ENCODE measurements at places on chromosomes 16 and 17.
A peak's percentile ranks its signal among the peaks of the same experiment; 100 is the strongest.

DNA sequence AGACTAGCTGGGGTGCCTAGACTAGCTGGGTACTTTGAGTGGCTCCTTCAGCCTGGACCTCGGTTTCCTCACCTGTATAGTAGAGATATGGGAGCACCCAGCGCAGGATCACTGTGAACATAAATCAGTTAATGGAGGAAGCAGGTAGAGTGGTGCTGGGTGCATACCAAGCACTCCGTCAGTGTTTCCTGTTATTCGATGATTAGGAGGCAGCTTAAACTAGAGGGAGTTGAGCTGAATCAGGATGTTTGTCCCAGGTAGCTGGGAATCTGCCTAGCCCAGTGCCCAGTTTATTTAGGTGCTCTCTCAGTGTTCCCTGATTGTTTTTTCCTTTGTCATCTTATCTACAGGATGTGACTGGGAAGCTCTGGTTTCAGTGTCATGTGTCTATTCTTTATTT, 8.4 kb upstream of the TMEM235 start:
- no peak for DNase-seq

DNA sequence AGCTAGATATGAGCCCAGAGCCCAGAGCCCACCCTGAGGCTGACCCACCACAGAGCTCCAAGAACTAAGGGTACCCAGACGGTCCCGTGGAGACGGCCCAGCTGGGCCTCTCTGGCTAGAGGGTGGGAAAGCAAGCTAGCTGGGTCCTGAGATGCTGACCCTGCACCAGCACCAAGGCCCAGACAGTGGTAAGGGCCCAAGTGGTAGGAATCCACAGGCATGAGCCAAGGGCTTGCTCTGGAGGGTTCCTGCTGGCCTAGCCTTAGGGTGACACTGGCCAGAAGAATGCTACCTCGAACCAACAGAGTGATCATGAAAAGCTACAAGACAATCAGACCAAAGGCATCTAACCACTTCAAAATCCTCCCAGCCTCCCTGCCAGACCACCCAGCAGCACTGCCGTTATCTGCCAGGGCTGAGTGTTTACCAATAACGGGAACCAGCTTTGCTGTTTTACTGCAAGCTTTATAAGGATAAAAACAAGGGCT, 13.2 kb downstream of the HIC1 start:
- DNase-seq, result no peak

- no peak for DNase-seq
Measured at GRCh38 chr17:1073241-1073962, 76.5 kb downstream of the TIMM22 start.

- DNase-seq, result no peak
Measured at GRCh38 chr16:58057121-58057520, 31.6 kb downstream of the MMP15 start.

- no peak for DNase-seq
Measured at GRCh38 chr17:42058063-42058462, 7.7 kb upstream of the C17orf113 start.

- DNase-seq, result no peak
Measured at GRCh38 chr16:22934786-22935185, 120.8 kb downstream of the HS3ST2 start.

GRCh38 chr17:45905814-45906213, 11.5 kb downstream of the MAPT start:
- DNase-seq, result no peak

DNA sequence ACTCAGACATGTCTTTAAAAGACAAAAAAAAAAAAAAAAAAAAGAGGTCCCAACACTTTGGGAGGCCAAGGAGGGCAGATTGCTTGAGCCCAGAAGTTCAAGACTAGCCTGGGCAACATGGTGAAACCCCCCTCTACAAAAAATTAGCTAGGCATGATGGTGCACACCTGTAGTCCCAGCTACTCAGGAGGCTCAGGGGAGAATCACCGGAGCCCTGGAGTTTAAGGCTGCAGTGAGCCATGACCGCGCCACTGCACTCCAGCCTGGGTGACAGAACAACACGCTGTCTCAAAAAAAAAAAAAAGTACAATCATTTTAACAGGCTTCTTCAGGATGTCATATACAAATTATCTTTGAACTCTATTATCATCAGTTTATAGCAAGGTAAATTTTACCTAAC, 22.0 kb downstream of the C16orf87 start:
- DNase-seq, result no peak

DNA sequence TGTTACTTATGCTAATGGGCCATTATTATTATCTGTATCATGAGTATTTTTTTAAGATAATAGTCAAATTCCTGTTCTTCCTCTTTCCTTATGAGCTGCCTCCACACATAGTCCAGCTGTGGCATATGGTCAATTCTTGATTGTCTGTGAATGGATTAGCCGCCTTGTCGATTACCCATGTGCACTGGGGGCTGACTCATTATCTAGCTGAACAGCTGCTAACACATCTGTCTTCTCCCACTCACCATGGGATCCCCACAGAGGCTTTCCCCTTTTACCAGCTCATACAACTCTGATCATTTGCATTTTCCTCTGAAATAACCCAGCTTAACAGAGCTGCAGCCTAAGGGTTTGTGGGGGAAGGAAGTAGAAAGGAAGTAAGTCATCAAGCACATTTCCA, 915.0 kb downstream of the CDH11 start:
- no peak for DNase-seq

- DNase-seq, result no peak
Measured at GRCh38 chr16:57797216-57797525, 5.1 kb downstream of the KIFC3 start.

DNA sequence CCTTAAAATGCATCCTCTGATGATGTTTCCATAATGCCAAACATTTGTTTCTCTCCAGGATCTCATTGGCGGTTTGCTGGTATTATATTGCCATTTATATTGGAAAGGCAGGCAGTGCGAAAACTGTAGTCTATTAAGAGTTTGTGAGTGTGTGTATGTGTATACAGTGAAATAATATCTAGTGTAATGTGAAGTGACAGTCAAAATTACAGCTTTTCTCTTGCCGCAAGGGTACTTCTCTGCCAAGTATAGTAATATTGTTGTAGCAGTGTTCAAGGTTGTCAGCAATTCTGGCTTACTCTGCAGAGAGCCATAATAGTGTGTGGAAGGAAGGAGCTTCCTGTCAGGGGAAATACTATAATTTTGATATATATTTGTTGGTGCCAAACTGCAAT, 178.6 kb downstream of the WWOX start:
- DNase-seq, result no peak

DNA sequence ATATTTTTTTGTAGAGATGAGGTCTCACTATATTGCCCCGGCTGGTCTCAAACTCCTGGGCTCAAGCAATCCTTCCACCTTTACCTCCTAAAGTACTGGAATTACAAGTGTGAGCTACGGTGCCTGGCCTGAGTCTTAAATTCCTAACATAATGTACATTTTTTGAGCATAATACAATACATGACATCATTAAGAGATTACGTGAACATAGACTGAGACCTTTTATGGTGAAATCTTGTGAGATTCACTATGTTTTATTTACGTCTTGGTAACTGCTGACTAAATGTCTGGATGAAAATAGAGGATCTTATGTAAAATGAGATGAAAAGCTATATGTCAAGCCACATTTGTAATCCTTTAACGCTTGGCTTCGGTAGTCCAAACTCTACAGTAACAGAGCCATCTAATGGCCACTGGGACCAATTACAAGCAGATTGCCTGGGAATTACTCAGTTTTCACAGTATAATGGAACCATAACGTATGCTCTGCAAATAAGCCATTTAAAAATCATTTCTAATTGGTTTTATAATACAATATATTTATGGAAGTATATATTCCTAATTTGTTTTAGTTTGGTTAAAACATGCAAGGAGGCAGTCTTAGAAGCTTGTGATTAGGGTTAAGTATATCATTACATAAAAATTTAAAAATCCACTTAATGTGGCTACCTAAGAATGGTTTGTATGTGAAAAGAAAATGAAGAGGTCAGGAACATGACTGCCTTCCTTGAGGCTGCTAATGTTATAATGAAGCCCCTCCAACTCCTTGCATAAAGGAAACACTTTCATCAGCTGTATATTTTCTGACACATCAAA, 8.1 kb upstream of the EFCAB13 start:
- DNase-seq, result no peak

DNA sequence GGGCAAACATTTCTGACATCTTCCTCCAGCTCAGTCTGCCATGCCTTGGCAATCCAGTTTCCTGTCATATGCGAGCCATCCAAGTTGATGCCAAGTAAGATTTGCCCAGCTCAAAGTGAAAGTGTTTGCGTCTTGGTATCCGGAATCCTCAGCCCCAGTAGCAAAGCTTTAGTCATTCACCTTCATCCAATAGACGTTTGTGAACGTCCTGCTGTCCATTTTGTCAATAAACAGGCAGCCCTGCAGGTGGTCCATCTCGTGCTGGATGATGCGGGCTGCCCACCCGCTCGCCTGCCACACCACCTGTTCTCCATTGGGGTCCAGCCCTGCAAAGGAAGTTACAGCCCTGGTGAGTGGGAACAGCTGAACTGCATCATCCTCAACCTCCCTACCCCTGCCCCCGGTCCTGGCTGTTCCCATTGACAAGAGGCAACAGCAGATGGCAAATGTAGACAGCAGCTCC, 1.5 kb downstream of the PDF start:
- DNase-seq, result no peak

DNA sequence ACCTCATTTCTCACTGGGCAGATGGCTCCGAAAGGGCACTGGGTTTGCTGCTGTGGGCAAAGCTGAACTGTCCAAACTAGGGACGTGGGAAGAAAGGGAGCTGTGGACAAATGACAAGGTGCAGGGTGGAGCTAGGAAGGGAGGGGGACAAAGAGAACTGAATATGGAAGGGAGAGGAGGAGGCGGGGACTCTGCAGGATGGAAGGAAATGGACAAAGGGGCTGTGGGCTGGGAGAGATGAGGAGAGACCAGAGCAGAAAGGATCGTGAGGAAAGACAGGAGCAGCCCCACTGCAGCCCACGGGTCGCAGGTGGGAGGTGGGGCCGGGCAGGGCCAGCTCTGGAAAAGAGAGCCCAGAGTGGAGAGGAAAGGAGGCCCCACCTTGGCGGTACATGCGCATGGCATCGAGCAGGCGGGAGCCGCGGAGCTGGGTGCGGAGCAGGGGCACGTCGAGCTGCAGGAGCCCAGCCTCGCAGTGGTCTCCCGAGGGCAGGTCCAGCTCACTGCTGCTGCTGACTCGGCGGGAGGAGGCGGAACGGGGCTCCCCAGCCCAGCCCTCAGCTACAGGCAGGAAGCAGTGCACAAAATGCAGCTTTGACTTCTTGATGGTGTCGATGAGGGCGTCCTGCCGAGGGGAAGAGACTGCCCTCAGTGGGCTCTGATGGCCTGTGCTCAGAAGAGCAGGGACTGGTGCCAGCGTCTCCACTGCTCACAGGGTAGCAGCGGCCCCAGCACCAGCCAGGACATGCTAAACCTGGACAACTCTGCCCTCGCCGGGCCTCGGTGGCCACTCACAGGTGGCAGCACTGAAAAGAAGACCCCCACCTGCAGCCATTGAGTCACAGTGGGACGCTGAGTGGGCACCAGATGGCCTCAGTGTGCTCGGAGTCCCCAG, 66.8 kb downstream of the PIPOX start:
- no peak for DNase-seq

DNA sequence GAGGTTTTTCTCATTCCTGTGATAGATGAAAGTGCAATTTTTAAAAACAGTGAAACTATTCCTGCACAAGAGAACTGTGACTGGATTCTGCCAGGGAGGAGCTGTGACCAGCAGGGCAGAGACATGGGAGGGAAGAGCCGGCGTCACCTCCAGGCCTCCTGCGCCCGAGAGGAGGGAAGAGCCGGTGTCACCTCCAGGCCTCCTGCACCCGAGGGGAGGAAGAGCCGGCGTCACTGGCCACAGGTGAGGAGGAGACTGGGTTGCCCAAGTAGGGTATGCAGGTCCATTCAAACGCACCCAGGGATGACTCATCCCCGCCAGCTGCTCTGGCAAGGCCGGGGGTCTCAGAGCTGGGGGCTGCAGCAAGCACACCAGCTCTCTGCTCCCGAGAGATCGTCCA, 56.7 kb downstream of the METRNL start:
- no peak for DNase-seq

GRCh38 chr16:57130950-57131321, 38.6 kb downstream of the CPNE2 start:
- no peak for DNase-seq

DNA sequence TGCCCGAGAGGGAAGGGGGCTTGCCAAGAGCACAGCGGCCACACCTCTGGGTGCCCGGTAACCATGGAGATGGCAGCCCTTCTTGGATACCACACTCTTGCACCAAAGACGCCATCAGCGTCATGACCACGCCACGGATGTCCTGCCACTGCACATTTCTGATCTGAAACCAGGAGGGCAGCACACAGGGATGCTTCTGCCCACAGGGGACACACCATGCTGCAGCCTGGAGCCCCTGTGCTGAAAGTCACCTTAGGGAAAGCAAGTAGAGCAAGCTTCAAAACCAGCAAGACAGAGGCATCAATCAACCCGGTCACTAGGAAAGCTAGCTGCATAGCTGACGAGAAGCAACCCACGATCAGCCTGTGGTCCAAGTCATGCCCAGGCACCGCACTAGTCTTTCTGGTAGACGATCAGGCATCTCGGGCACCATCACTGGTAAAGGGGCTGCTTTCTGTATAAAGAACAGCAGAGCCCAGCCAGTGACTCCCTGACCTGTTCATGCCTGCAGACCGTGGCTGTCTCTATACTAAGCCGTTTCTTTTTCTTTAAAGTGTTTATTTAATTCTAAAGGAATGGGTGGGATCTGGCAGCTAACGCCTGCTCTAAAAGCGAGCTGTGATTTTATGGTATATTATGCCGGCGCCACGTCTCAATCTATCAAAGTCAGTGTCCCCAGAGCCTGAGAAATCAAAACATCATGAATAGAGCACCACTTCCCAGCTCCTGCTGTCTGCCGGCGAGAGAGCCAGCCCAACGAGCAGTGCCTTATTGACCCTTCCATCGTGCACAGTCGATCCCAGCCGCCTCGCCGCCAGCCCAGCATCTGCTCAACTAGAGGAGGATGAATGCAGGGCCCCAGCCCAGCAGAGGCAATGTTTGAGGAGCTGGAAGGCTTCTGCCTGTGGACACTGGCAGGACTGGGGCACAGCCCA, 244.7 kb downstream of the RBFOX3 start:
- no peak for DNase-seq

DNA sequence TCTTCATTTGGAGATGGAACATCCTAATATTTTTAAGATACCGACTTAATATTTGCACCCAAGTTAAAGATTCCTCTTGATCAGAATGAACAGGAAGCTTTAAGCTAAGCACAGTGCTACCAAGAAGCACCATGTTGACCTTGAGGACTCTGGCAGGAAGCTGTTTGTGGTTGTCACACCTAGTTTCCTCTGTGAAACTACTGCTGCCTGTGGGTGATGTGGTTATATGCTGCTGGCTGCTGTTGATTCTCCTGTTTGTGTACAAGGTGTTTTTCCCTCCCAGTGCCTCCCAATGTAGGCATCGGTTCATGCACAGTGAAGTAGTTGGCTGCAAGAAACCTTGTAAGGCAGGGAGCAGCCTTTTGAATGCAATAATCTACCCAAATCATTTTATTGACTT, 23.4 kb downstream of the RBL2 start:
- DNase-seq, result peak; percentile 25

GRCh38 chr17:7285679-7286078, 4.2 kb downstream of the SLC2A4 start:
- no peak for DNase-seq

DNA sequence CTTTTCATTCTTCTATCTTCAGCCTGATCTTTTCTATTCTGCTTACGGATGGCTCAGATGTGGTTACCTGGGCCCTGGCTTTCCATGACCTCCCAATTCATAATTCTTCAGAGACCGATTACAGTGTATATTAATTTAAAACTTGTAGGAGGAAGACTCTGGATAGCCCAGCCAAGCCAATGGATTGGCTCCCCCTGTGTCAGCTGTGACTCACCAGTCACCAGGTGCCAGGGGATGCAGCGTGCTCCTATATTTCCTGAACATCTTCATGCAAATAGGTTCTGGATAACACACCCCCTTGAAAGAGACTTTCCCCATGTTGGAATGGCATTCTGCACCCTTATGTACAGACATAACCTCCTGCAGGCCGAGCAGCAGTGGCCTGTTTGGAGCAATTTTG, 208.3 kb upstream of the WSCD1 start:
- DNase-seq, result no peak
